Naive thymus-derived CD4-positive, alpha-beta T cell (primary cell): ENCODE measurements at places on chromosomes 2 and 18. TPM values are rescaled to one million over a fixed set of nuclear protein-coding genes. Genes with fewer than 3 reads are reported as not detected.
A peak's percentile ranks its signal among the peaks of the same experiment; 100 is the strongest.

DNA sequence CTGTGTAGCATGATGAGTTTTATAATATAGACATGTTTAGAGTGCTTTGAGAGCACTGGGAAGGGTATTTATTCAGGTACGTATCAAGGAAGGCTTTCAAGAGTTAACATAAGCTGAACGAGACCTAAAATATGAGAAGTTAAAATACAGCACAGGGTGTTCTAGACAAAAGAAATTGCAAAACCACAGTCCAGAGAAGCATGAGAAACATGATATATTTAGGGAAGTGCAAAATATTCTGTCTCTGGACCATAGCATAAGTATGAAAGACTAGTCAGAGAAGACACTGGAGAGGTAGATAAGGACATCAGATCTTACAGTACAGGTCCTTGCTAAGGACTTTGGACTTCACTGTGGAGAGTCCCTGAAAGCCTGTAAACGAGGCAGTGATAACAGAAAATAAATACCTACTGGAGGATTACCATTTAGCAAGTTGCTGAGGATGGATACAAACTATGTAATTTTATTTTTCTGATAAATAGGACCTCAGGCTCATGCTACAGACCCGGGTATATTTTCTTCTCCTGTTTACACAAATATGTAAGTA lies 43.7 kb downstream of the FSIP2 start:
- H3K27me3 ChIP-seq: no peaks in the 10 kb centered on the region
- no peaks in the 10 kb centered on the region for H3K4me1 ChIP-seq
- no peak for DNase-seq
- H3K36me3 ChIP-seq: no peaks in the 10 kb centered on the region
- no peak overlapping the region for H3K27ac ChIP-seq

ASB3 gene
- 18.9 TPM for polyA plus RNA-seq

- DNase-seq: no peak
- H3K4me3 ChIP-seq: no peak overlapping the region
- no peaks in the 10 kb centered on the region for H3K36me3 ChIP-seq
- H3K4me1 ChIP-seq: no peaks in the 10 kb centered on the region
- H3K27me3 ChIP-seq: no peaks in the 10 kb centered on the region
These were observed 268.7 kb downstream of the GALNT13 start for GRCh38 chr2:154140249-154141025.

- no peaks in the 10 kb centered on the region for H3K27me3 ChIP-seq
- H3K4me1 ChIP-seq: no peaks in the 10 kb centered on the region
- no peak for DNase-seq
- H3K36me3 ChIP-seq: no peaks in the 10 kb centered on the region
These were observed 37.8 kb downstream of the NYAP2 start for GRCh38 chr2:225437319-225437718.

RESP18 gene
- not detected for polyA plus RNA-seq

FAP gene
- not detected for polyA plus RNA-seq

NBAS gene
- polyA plus RNA-seq: 24.1 TPM

SDC1 gene
- not detected for polyA plus RNA-seq

GRCh38 chr2:160921386-160921964 lies 238.8 kb upstream of the TANK start:
- no peak overlapping the region for H3K27ac ChIP-seq
- DNase-seq: no peak
- no peaks in the 10 kb centered on the region for H3K36me3 ChIP-seq
- H3K4me1 ChIP-seq: no peaks in the 10 kb centered on the region
- no peaks in the 10 kb centered on the region for H3K27me3 ChIP-seq

GRCh38 chr2:172009823-172010222 lies 10.1 kb downstream of the METAP1D start:
- H3K36me3 ChIP-seq: no peaks in the 10 kb centered on the region
- no peaks in the 10 kb centered on the region for H3K27me3 ChIP-seq
- peaks cover 7% of the 10 kb centered on the region for H3K4me1 ChIP-seq
- no peak overlapping the region for H3K4me3 ChIP-seq
- no peak for DNase-seq

PGAP1 gene
- 2.1 TPM for polyA plus RNA-seq

DNA sequence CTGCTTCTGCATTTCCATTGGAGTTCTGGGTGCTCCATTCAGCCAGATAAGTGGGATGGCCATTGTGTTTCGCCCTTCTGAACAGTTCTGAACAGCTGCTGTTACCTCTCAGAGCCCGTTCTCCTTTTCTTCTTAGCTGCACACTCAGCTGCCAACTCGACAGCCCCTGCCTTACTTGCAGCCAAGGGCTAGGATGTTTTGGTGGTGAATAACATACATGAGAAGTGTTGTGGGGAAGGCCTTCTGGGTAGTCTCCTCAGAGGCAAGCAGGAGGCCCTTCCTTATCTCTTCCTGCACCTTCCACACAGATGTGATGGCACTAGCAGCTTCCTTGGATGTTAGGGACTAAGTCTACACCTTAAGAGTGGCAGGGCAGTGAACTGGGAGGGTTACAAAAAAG lies 138.4 kb upstream of the NOSTRIN start:
- no peak overlapping the region for H3K27ac ChIP-seq
- H3K4me1 ChIP-seq: peaks cover 2% of the 10 kb centered on the region
- no peaks in the 10 kb centered on the region for H3K36me3 ChIP-seq

TDRD15 gene
- not detected for polyA plus RNA-seq

PROKR1 gene
- polyA plus RNA-seq: not detected

CRYGD gene
- polyA plus RNA-seq: not detected

DNA sequence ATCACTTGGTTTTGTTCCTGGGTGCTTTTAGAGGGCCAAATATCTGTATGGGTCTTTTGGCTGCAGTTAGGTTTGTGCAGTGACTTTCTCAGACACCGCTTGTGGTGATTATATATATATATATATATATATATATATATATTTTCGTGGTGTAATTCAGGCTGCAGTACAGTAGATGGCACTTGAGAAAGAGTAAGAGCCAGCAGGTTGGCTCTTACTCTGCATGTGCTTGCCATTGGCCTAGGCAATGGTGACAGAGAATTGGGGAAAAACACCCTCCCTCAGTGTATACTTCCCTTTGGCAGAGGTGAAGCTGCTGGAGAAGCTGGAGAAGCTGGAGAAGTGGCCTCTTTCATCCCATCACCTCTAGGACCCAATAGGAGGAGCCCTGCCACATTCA lies 22.2 kb upstream of the MYL1 start:
- no peak for DNase-seq
- H3K4me3 ChIP-seq: no peak overlapping the region
- no peaks in the 10 kb centered on the region for H3K27me3 ChIP-seq
- no peaks in the 10 kb centered on the region for H3K36me3 ChIP-seq
- no peaks in the 10 kb centered on the region for H3K4me1 ChIP-seq

TNFAIP6 gene
- polyA plus RNA-seq: not detected

DNA sequence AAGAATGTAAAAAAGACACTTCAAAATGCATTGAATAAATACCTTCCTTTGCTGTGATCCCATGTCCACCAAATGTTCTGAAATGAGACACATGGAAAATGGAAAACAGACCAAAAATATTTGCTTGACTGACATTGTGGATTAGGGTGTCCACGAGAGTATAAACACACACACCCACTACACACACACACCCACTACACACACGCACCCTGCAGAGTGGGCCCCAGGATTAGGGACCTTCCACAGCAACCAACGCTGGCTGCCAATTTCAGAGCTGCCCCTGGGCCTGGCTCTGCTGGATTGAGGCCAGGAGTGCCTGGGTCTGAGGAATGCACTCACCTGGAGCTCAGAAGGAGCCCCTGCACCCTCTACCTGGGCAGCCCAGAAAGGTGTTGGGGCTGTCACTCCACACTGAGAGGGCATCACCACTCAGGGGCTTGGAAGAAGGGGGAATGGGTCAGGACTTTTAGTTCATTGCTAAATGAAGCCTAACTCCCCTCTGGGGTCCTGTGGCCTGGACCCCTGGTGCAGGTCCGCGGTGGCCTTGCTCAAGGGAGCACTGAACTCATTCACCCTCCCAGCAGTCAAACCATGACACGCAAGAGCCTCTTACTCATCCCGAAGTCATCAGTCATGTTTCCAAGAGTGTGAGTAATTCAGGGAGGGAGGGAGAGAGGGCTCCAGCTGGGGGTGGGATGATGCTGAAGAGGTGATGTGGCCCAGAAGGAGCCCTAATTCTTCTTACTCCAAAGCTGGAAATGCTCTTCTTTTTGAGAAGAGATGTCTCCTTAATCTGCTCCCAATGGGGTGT lies 50.2 kb upstream of the PLB1 start:
- no peak for DNase-seq
- H3K27me3 ChIP-seq: no peaks in the 10 kb centered on the region
- H3K4me3 ChIP-seq: no peak overlapping the region
- no peaks in the 10 kb centered on the region for H3K4me1 ChIP-seq
- H3K27ac ChIP-seq: no peak overlapping the region

GRCh38 chr2:36792951-36793350 lies 96.4 kb downstream of the VIT start:
- peaks cover 5% of the 10 kb centered on the region for H3K4me1 ChIP-seq
- H3K27me3 ChIP-seq: no peaks in the 10 kb centered on the region
- no peaks in the 10 kb centered on the region for H3K36me3 ChIP-seq
- DNase-seq: no peak
- no peak overlapping the region for H3K27ac ChIP-seq
- no peak overlapping the region for H3K4me3 ChIP-seq

UGT1A3 gene
- polyA plus RNA-seq: not detected

COLEC11 gene
- not detected for polyA plus RNA-seq

- no peaks in the 10 kb centered on the region for H3K36me3 ChIP-seq
- H3K27ac ChIP-seq: no peak overlapping the region
- no peak overlapping the region for H3K4me3 ChIP-seq
- no peaks in the 10 kb centered on the region for H3K27me3 ChIP-seq
These were observed 531.9 kb downstream of the TMEM182 start for GRCh38 chr2:103293742-103294077.

CROCC2 gene
- not detected for polyA plus RNA-seq

SERPINB13 gene
- not detected for polyA plus RNA-seq

- no peaks in the 10 kb centered on the region for H3K4me1 ChIP-seq
- no peak for DNase-seq
- no peak overlapping the region for H3K27ac ChIP-seq
- no peaks in the 10 kb centered on the region for H3K36me3 ChIP-seq
These were observed 17.6 kb downstream of the LGALSL start for GRCh38 chr2:64471600-64471999.

- no peak for DNase-seq
- H3K27ac ChIP-seq: no peak overlapping the region
- no peaks in the 10 kb centered on the region for H3K27me3 ChIP-seq
- H3K4me3 ChIP-seq: no peak overlapping the region
These were observed 1.1 kb downstream of the ARHGAP28 start for GRCh38 chr18:6730416-6731221.

DNA sequence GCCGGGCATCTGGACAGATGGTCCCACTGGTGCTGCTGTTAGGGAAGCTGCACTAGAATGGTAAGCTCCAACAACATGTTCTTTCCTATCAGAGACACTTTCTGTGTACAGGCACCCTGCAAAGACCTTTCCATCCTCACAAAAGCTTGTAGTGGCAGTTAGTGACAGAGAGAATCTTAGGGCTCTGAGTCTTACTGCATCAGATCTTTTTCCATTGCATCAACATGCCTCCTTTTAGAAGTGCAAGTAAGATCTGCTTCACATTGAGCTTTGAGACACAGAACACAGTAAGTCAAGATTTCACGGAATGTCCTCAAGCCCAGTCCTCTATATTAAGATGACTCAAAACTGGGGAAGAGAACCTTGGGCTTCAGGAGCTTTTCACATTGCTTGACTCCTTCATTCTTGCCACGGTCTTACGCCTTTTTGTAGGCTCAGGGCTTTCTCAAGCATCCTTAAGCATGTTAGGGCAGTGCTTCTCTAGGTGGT lies 52.6 kb downstream of the ARL4C start:
- DNase-seq: peak; percentile 75
- peak overlapping the region; percentile 34 for H3K4me3 ChIP-seq
- H3K36me3 ChIP-seq: no peaks in the 10 kb centered on the region
- no peaks in the 10 kb centered on the region for H3K27me3 ChIP-seq

DNA sequence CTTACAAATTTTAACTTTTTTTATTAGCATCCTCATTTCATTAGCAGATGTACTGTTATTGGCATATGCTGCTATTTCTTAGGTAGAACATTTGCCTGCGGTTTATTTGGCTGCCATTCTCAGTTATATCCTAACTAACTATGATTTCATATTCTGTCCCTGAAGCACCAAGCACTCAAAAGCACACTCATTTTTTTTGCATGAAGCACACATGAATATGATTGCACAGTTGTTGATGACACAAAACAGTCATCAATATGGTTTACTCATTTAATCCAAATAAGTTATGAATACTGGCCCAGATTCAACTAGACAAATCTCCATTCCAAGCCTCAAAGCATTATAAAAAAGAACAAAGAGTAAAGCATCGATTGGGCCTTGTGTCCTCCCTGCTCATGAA lies 129.4 kb upstream of the CNTNAP5 start:
- no peaks in the 10 kb centered on the region for H3K36me3 ChIP-seq
- DNase-seq: no peak
- H3K27ac ChIP-seq: no peak overlapping the region
- no peak overlapping the region for H3K4me3 ChIP-seq
- no peaks in the 10 kb centered on the region for H3K4me1 ChIP-seq

DNA sequence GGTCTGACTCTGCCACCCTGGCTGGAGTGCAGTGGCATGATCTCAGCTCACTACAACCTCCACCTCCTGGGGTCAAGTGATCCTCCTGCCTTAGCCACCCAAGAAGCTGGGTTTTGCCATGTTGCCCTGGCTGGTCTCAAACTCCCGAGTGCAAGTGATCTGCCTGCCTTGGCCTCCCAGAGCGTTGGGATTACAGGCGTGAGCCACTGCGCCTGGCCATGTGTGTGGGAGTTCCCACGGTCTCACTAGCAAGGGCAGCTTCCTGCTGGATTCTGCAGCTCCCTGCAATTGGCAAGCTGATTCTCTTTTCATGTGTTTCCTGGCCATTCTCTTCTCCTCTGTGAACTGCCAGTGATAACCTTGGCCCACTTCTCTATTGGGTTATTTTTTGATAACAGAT lies 84.0 kb downstream of the USP40 start:
- no peak overlapping the region for H3K27ac ChIP-seq
- no peak for DNase-seq
- no peaks in the 10 kb centered on the region for H3K4me1 ChIP-seq
- H3K4me3 ChIP-seq: no peak overlapping the region
- H3K36me3 ChIP-seq: peaks cover 69% of the 10 kb centered on the region

DNA sequence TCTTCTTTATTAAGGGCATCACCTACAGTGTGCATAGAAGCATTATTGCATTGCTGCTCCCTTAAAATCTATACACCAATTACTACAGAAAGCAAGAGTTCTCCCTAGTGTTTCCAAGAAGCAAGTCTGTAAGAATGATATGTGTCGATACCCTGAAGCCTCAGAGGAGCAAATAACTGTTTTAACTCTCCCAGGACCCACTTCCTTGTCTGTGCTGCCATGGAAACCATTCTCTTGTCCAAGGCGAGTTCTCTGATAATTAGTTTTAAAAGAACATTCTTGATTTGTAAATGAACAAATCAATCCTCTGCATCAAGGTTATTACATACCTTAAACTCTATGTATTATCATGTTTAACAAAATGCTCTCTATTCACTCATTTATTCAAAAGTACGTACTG lies 326.8 kb upstream of the KLHL14 start:
- no peaks in the 10 kb centered on the region for H3K27me3 ChIP-seq
- no peaks in the 10 kb centered on the region for H3K4me1 ChIP-seq
- DNase-seq: no peak
- H3K36me3 ChIP-seq: no peaks in the 10 kb centered on the region
- H3K4me3 ChIP-seq: no peak overlapping the region

GRCh38 chr2:234951664-234952269 lies at the start of gene SH3BP4:
Gene SH3BP4 (plus strand): TSS chr2:234952017. CDS start chr2:235035003, 82,986 bp downstream.
- H3K4me3 ChIP-seq: no peak within 1 kb of the TSS
- H3K4me1 ChIP-seq: no peaks in the 10 kb centered on the region
- no peaks in the 10 kb centered on the region for H3K36me3 ChIP-seq
- no peak for DNase-seq
- no peak within 1 kb of the TSS for H3K27ac ChIP-seq
